ENCODE measurements at places on chromosomes 4 and X.

DNA sequence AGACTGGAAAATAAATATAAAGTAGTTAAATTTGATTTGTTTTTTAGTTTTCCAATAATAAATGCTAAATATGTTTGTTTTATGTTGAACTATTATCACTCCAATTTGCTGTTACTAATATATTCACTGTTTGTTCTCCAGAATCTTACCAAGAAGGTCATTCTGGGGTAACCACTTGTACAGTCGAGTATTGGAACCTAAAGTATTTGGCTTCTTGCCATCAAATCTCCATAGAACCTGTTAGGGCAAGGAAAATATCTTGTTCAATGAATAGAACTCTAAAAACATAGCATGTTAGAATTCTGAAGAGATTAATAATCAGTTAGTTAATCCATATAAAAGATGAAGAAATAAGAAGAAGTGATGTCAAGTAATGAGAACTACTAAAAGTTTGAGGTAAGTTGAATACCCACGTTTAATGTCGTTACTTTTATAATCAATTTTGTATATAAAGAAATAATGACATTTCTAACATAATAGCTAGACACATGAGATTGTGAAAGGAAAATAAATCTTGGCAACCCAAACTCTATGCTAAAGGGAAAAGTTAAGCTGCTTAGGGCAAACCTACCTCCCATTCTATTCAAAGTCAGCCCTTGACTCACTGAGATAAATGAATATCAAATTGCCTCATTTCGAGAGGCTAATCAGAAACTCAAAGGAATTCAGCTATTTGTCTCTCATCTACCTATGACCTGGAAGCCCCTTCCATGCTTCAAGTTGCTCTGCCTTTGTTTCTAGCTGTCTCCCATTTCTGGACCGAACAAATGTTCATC, 15.3 kb downstream of the UGT2B15 start:
- no peak for DNase-seq

DNA sequence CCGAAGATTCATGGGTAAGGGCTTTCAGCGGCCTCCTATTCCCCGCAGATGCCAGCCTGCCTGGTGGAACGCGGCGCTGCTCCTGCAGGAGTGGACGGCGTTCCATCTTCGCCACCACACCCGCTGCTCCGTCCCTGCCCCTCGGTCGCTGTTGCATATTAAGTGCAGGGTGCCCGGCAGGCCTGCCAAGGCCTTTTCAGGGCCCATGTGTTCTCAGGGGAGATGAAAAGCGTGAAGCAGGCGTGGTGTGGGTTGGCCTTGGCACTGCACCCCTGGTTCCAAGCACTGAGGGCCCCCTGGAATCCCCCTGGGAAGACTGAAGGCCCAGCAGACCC, 52.0 kb downstream of the SORCS2 start:
- no peak for DNase-seq

- no peak for DNase-seq
These were observed 147.7 kb upstream of the GYPA start for GRCh38 chr4:144288011-144288903.

DNA sequence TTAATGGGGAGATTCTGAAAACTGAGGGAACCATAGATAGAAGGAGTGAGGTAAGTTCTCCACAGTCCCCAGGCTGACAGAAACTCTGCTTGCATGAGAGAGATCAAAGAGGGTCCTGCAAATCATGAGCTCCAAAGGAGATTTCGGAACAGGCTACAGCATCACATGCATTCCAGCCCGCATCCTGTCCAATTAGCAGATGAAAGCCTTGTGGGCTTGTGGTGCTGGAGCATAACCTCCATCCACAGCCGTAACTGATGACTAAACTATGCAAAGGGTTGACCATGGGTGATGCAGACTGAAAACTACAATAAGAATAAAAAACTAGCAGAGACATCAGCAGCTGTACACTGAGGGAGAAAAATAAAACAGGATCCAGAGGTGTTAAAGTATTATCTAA, 654.5 kb downstream of the TLL1 start:
- no peak for DNase-seq
